HT1080 (cell line): ENCODE measurements at places on chromosomes 13 and 19.

GRCh38 chr19:11756965-11757364 lies 9.8 kb upstream of the ZNF441 start:
- DNase-seq, result no peak

DNA sequence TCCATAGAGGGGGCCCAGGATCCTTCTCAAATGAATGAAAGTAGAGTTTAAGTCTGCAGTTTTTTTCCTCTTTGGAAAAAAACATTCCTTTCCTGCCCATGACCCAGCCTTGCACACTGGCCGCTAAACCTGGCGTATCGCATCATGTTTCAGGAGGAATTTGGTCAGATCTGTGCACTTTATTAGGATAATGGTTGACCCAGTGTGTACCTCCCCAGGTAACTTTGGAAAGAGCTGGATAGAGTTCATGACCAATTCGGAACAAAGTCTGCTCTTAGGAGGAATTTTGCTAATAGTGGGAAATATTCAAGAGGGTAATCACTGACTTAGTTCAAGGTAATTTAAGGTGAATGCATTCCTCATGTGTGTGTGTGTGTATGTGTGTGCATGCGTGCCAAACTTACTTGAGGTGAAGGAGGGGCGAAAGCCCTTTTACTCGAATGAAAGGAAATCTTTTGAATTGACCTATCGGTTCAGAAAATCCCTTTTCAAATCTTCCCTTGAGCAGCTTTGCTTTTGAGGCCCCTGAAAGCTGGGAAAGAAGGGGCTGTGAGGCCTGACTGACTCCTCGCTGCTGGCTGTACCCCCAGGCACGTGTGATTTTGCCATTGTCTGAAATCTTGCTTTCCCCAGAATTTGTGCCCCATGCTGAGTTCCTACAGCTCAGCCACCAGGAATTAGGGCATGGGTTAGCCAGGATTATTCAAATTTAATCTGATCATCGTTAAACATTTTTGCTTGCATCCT lies 46.3 kb downstream of the SIPA1L3 start:
- DNase-seq, result no peak

DNA sequence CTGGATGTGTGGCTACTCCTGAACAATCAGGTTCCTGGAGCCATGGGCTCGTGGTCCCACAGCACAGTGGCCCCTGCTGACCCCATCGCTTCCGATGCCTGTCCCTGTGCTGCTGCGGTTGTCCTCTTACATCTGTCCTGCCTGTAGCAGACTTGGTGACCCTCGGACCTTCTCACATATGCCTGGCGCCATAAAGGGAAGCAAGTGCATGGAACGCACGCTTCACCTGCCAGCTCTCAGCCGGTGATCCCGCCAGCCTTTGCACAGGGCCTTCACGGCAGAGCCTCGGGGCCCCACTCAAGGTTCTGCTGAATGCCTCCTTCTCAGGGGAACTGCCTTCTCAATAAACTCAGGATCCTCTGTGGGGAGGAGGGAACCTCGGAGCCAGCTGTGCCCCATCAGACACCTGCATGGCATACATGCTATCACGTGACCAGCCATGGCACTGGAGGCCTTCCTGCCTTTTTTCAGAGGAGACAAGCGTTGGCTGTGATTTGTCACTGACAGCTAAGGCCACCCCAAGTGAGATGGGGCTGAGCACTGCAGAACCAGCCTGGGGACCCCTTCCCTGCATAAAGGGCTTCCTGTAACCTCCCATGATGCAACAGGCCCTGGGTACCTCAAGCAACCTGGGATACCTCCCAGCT lies 24.3 kb downstream of the PEPD start:
- no peak for DNase-seq

DNA sequence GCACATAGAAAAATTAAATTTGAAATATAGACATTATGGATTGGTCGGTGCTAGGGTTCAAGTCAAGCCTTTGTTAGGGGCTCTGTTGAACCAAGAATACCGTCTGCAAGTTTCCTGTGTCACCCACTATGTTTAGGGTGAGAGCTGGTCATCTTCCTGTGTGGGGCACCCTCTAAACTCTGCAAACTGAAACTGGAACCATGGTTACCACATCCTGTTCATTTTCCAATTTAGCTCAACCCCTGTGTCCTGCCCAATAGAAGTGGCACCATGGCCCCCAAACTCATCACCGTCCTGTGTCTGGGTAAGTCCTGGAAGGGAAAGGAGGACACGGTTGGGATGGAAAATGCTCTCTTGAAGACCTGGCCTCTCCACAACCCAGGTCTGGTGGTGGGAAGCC lies 29.9 kb downstream of the LAIR2 start:
- DNase-seq, result no peak

DNA sequence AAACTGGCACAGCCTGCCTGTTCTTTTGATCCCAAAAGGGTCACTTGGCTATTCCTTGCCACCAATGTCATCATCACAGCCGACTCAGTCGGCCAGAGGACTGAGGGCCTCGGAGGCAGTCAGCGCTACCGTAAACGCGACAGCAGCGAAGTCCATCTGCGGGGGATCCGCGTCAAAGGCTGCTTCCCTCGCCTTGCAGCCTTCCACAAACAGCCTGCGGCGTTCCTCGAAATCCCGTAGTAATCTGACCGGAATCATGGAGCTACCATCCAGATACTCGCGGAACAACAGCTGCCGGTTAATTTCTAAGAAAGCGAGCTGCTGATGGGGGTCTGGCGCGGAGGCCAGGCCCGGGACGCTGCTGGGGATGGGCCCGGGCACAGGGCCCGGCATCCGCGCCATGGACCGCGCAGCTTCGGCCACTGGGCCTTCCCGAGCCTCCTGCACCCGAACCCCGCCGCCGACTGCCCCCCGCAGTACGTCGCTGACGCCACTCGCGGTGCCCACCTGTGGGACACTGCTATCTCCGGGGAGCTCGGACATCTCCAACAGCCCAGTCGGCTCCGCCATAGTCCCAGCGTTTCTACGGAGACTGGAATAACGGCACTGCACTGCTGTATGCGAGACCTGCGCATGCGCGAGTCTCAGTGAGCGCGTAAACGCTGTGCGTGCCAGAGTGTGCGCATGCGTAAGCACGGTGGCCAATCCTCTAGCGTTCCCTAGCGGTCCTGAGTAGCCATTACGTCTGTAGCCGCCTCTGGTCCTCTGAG lies at the start of gene EID2B:
Gene EID2B, minus strand, starts transcription at position 620 of the 770 bp plus-strand sequence. Its CDS starts 50 bp downstream, at position 570.
- DNase-seq, result peak; percentile 85

- no peak for DNase-seq
These were observed 182.6 kb downstream of the EFNB2 start for GRCh38 chr13:106352850-106353249.

- DNase-seq, result no peak
These were observed 1388.0 kb downstream of the EFNB2 start for GRCh38 chr13:105147461-105147860.

DNA sequence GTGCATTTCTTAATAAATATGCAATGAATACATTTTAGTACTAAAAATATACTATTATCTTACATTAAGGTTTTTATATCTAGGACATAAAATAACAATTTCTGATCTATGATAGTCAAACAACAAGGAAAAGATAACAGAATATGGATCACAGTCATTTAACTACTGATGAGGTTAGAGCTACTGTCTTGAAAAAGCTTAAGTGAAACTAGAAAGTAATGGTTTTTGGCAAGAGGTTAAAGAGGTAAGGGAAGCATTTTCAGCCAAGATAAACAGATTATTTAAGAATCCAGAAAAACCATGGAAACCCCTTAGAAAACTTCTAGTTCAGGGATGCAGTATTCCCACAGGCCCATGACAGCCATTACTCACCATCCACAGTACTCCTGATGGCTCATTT lies 787.4 kb downstream of the DACH1 start:
- peak; percentile 25 for DNase-seq

- DNase-seq, result peak; percentile 82
These were observed 231.2 kb downstream of the ZIC5 start for GRCh38 chr13:99740251-99740979.

- DNase-seq, result no peak
These were observed 2.5 kb downstream of the KDM4B start for GRCh38 chr19:4971424-4971793.

DNA sequence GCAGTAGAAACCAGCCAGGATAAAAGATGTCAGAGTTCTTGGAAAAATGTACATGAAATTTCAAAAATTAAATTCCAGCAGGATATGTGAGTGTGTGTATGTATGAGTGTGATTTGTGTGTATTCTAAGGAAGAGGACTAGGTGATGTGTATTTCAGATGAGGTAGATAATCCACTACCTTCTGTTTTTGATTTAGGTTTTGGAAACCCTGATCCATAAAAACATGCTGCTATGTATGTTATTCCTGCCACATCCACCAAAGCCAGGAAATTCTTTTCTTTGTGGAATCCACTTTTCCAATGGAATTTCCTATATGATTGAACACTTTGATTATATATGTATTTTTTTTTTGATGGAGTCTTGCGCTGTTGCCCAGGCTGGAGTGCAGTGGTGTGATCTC lies 276.9 kb downstream of the UQCRFS1 start:
- DNase-seq, result no peak

GRCh38 chr13:91785431-91786119 lies 387.2 kb downstream of the GPC5 start:
- DNase-seq, result no peak

- no peak for DNase-seq
These were observed 36.8 kb upstream of the CYP2S1 start for GRCh38 chr19:41156207-41156606.

DNA sequence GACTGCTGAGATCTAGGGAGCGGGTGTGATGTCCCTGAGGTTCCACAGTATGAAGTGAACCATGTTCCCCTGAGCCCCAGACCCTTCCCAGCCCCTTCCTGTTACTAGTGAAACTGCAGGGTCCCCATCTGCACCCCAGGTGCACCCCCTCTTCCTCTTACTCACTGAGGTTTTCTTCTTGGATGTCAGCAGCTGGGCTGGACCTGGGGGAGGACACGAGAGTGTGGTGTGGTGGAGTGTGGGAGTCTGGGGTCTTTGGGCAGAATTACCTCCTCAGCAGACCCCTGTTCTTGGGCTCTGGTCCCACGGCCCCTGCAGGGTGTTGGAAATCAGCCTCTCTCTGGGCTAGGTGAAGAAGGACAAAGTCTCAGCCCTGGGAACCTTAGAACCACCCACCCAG lies 3.3 kb upstream of the LILRA6 start:
- DNase-seq, result no peak
